ENCODE measurements at places on chromosomes 11 and 22. TPM values are rescaled to one million over a fixed set of nuclear protein-coding genes. Genes with fewer than 3 reads are reported as not detected.
A peak's percentile ranks its signal among the peaks of the same experiment; 100 is the strongest.

DNA sequence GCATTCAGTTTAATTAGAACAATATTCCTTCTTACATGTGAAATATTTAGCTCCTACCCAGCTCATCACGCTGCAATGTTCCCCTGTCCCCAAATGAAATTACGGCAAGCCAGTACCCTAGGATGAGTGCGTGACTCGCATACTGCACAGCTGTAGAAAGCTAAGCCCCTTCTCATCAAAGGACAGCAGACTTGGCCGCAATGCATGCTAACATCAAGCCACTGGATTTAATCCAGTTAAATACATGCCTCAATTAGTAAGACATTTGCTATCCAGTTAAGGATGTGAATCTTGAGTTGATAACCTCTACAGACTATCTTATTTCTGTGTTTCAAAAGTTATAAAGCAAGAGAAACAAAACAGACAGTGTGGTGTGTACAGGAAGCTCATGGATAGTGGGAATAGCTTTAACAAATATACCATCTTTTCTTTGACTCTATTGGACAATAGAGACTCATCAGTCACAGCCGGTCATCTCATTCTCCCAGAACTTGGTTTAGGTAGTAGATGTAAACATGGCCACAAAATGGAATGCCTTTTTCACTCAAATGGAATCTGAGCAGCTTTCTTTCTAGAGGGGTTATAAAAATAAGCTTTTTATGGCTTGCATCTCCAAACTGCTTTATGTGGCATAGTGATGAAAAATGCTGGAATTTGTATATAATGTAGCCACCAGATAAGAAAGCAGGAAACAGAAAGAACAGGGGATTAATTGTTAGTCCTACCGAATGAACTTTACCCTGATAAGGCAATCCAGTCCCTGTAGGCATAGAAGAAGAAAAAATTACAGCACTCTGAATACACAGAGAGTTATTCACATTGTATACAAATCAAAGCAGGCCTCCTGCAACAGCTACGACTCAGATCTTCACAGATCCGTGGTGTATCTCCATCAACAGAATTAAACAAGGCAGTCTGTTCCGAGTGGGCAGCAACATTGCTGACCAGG lies 224.1 kb downstream of the CADM1 start:
- H3K27me3 ChIP-seq: peaks cover 2% of the 10 kb centered on the region
- H3K4me1 ChIP-seq: peaks cover 2% of the 10 kb centered on the region
- no peak overlapping the region for H3K27ac ChIP-seq
- H3K4me3 ChIP-seq: no peak overlapping the region

DNA sequence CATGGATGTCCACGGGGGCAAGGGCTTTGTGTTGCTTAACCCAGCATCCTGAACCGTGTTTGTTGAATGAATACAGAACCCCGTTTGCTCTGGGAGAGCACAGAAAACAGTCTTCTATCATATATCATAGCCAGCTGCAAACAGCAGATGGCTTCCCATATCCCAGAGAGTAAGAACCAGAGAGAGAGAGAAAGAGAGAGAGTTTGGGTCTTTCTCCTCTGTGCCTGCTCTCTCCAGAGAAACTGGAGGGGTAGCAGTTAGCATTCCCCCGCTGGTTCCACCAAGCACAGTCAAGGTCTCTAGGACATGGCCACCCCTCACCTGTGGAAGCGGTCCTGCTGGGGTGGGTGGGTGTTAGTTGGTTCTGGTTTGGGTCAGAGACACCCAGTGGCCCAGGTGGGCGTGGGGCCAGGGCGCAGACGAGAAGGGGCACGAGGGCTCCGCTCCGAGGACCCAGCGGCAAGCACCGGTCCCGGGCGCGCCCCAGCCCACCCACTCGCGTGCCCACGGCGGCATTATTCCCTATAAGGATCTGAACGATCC lies 440 bp upstream of the TIMP3 start:
- H3K27ac ChIP-seq: peak overlapping the region; percentile 94
- H3K4me3 ChIP-seq: peak overlapping the region; percentile 95
- DNase-seq: peak; percentile 77
- peaks cover 8% of the 10 kb centered on the region for H3K36me3 ChIP-seq
- peaks cover 2% of the 10 kb centered on the region for H3K27me3 ChIP-seq
- H3K4me1 ChIP-seq: peaks cover 54% of the 10 kb centered on the region

DNA sequence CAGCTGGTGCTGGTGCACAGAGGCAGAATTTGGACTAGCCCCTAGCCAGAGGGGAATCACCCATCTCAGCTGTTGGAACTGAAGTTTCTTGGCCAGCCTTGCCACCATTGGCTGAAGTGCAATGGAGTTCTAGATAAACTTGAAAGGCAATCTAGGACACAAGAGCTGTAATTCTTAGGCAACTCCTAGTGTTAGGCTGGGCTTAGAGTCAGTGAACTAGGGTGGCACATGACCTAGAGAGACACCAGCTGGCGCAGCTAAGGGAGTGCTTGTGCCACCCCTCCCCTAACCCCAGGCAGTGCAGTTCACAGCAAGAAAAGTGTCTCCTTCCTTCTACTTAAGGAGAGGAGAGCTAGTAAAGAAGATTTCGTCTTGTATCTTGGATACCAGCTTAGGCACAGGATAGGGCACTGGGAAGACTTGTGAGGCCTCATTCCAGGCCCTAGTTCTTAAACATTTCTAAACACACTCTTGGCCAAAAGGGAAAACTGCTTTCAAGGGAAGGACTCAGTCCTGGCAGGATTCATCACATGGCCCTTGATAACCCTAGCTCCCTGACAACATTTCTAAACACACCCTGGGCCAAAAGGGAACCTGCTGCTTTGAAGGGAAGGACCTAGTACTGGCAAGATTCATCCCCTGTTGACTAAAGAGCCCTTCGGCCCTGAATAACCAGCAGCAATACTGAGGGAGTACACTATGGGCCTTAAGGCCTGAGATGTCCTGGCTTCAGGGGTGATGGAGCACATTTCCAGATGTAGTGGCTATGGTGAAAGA lies 53.4 kb downstream of the XRRA1 start:
- H3K4me1 ChIP-seq: no peaks in the 10 kb centered on the region
- H3K36me3 ChIP-seq: peaks cover 6% of the 10 kb centered on the region
- H3K27me3 ChIP-seq: no peaks in the 10 kb centered on the region
- no peak for DNase-seq
- no peak overlapping the region for H3K27ac ChIP-seq

DNA sequence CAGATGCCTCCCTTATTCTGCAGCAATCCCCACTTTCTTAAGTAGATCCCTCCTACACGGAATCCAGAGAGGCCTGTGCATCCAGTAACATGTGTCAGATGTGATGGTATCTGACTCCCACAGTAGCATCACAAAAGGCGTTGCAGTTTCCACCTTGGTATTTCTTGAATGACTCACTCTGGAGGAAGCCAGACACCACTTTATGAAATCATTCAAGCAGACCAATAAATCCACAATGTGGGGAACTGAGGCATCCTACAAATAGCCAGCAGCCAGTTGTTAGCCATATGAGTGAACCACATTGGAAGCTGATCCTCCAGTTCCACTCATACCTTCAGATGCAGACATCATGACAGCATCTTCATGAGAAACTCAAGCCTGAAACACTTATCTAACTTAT lies 798.1 kb downstream of the OPCML start:
- H3K27ac ChIP-seq: no peak overlapping the region
- no peaks in the 10 kb centered on the region for H3K36me3 ChIP-seq
- no peaks in the 10 kb centered on the region for H3K27me3 ChIP-seq
- no peak for DNase-seq

- H3K4me1 ChIP-seq: peaks cover 36% of the 10 kb centered on the region
- peaks cover 84% of the 10 kb centered on the region for H3K36me3 ChIP-seq
- H3K27ac ChIP-seq: no peak overlapping the region
- H3K4me3 ChIP-seq: no peak overlapping the region
- DNase-seq: no peak
These were observed 18.0 kb downstream of the CXCR5 start for GRCh38 chr11:118901494-118902335.

DNA sequence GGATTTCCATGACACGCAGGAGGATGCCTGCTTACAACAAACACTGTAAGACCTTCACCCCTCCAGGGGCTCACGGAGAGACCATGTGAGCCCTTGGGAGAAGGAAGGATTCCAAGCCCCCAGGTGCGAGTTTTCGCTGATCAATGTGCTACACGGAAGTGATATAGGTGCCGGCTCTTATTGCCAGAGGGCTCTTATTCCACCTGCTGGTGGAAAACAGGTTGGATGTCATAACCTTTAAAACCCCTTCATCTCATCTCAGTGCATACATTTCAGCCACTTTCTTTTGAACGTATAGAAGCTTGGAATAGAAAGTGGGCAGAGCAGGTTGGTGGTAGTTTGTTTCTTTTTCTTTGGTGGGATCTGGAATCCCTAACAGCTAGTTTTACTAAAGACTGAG lies 25.8 kb downstream of the LAYN start:
- no peak overlapping the region for H3K27ac ChIP-seq
- H3K27me3 ChIP-seq: no peaks in the 10 kb centered on the region
- no peaks in the 10 kb centered on the region for H3K36me3 ChIP-seq
- DNase-seq: no peak

GRCh38 chr11:69380451-69380901 lies 86.5 kb downstream of the MYEOV start:
- no peaks in the 10 kb centered on the region for H3K36me3 ChIP-seq
- DNase-seq: no peak
- no peak overlapping the region for H3K27ac ChIP-seq
- peaks cover 71% of the 10 kb centered on the region for H3K4me1 ChIP-seq
- H3K4me3 ChIP-seq: no peak overlapping the region

- H3K27me3 ChIP-seq: no peaks in the 10 kb centered on the region
- H3K36me3 ChIP-seq: no peaks in the 10 kb centered on the region
- no peak overlapping the region for H3K4me3 ChIP-seq
- no peak for DNase-seq
- no peak overlapping the region for H3K27ac ChIP-seq
These were observed 44.5 kb downstream of the LRRC4C start for GRCh38 chr11:41414771-41415440.

GRCh38 chr11:105236664-105237063 lies 97.1 kb upstream of the CARD18 start:
- no peaks in the 10 kb centered on the region for H3K4me1 ChIP-seq
- H3K4me3 ChIP-seq: no peak overlapping the region
- H3K27me3 ChIP-seq: no peaks in the 10 kb centered on the region
- no peaks in the 10 kb centered on the region for H3K36me3 ChIP-seq
- no peak for DNase-seq

DNA sequence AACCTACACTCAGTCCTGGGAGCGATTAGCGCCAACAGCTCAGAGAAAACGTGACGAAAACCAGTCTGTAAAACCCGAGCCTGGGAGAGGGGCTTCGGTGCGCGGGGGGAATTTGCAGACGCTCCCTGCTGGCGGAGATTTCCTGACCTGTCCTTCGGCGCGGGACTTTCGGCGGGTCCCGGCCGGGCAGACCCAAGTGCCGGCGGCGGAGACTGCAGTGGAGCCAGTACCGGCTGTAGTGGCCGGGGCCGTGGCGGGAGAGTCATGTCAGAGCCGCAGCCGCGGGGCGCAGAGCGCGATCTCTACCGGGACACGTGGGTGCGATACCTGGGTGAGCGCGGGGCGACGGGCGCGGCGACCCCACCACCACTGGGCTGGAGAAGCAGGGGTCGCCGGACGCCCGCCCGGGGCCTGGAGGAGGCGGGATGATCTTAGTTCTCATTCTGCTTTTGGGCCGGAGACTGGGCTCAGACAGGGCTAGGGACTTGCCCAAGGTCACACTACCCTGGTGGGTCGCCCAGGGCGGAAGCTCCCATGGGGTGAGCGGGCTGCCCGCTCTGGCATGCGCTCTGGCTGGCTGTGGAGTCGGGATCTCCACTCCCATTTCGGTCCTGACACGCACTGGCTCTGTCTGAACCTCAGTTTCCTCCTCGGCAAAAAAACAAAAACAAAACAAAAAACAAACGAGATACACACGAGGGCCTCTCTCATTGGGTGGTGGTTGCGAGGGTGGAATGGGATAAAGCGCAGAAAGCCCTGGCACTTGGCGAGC lies at the start of gene MTFP1:
Gene MTFP1, plus strand, starts transcription at position 153 of the 772 bp plus-strand sequence. Its CDS starts 112 bp downstream, at position 265.
- peaks cover 42% of the 10 kb centered on the region for H3K4me1 ChIP-seq
- H3K27ac ChIP-seq: peak within 1 kb of the TSS; percentile 74
- H3K36me3 ChIP-seq: no peaks in the 10 kb centered on the region

DNA sequence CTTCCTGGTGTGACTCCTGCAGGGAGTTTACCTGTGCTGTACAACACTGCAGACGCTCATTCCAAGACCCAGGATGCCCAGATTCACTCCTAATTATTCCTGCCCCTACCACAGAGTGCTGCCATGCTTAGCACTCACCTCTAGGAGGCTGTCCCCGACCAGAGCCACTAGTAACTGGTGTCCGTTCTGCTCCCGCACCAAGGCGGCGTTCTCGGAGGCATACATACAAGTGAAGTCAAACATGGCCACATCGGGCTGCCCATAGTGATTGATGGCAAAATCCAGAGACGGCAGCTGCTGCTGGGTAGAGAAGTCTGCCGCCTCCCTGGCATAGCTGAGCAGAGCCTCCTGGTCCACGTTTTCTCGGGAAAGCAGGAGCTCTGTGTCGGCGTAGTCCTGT lies 122.3 kb upstream of the BID start:
- peaks cover 54% of the 10 kb centered on the region for H3K36me3 ChIP-seq
- peaks cover 17% of the 10 kb centered on the region for H3K4me1 ChIP-seq
- H3K27ac ChIP-seq: peak overlapping the region; percentile 80
- no peak overlapping the region for H3K4me3 ChIP-seq

GRCh38 chr11:116066777-116067176 lies 562.6 kb upstream of the CADM1 start:
- H3K4me1 ChIP-seq: peaks cover 16% of the 10 kb centered on the region
- DNase-seq: no peak
- H3K4me3 ChIP-seq: no peak overlapping the region

DNA sequence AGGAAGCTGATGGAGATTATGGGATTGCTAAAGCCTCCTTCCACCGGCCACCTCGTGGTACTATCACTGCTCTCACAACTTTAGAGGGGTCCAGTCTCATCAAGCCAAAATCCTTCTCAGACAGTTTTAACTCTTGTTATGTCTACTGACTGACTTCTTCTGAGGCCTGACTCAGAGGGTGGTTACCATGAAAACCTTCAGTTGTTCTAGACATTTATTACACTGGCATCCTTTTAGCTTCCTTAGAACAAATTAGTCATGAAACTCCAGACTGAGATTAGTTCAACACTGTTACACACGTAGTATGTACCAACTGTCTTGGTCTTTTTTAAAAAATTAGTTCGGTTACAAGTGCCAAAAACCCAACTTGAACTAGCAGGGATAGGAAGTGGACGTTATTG lies 7.5 kb downstream of the DIXDC1 start:
- no peak overlapping the region for H3K4me3 ChIP-seq
- peaks cover 26% of the 10 kb centered on the region for H3K4me1 ChIP-seq
- no peaks in the 10 kb centered on the region for H3K27me3 ChIP-seq

DNA sequence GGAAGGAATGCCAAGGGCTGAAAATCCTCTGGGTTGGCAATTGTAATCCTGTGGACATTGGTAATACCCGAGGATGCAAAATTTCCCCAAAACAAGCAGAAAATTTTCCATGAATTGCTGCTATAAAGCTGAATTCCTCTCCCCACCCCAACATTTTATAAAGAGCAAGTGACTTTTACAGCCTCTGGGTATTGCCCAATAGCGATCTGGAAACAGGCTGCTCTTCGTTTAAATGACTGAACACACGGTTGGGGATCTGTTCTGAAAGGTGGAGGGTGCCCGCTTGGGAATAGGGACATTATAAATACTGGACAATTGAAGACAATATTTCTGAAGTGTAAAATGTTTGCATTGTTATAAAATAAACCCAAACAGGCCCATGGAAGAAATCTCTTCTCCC lies 20.6 kb downstream of the EHF start:
- no peak overlapping the region for H3K4me3 ChIP-seq
- no peaks in the 10 kb centered on the region for H3K36me3 ChIP-seq
- H3K4me1 ChIP-seq: no peaks in the 10 kb centered on the region
- H3K27me3 ChIP-seq: peaks cover 2% of the 10 kb centered on the region
- no peak for DNase-seq
- no peak overlapping the region for H3K27ac ChIP-seq

The KRTAP5-2 gene
- not detected for total RNA-seq

The PRDM10 gene
- 3.5 TPM for total RNA-seq

The TECTA gene
- 0.89 TPM for total RNA-seq

The PGA5 gene
- total RNA-seq: 0.27 TPM

The POU2AF1 gene
- total RNA-seq: 0.04 TPM
